NCI-H748 treated with DMSO at 0.1 percent for 48 hours (cell line): ENCODE measurements at places on chromosomes 5 and 9.

- no peak for DNase-seq
These were observed 59.8 kb downstream of the PSD2 start for GRCh38 chr5:139855451-139855850.

GRCh38 chr5:10946050-10946449, 185.0 kb upstream of the DAP start:
- DNase-seq: no peak

GRCh38 chr5:149957855-149958254, 2.7 kb upstream of the SLC26A2 start:
- DNase-seq: no peak

DNA sequence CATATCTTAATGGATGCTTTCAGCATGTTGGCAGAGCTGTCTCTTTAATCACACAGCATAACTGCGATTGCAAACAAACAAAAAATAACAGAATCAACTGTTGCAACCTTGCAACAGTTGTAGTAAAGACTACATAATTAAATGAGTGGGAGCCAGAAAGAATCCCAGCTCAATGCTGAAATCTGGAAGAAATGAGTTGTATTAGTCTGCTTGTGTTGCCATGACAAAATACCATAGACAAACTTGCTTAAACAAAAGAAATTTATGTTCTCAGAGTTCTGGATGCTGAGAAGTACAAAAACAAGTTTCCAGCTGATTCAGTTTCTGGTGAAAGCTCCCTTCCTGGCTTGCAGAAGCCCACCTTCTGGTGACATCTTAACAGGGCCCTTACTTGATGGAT, 260.9 kb upstream of the TUSC1 start:
- no peak for DNase-seq

- no peak for DNase-seq
These were observed 11.0 kb upstream of the EEIG1 start for GRCh38 chr9:127991757-127992274.

- no peak for DNase-seq
These were observed 71.8 kb downstream of the NRG2 start for GRCh38 chr5:139971202-139971725.
